ENCODE measurements at places on chromosomes 6 and 20.

GRCh38 chr6:7787137-7787608, 61.3 kb downstream of the BMP6 start:
- DNase-seq, result no peak

GRCh38 chr6:135575629-135576028, 78.1 kb upstream of the AHI1 start:
- DNase-seq, result no peak

DNA sequence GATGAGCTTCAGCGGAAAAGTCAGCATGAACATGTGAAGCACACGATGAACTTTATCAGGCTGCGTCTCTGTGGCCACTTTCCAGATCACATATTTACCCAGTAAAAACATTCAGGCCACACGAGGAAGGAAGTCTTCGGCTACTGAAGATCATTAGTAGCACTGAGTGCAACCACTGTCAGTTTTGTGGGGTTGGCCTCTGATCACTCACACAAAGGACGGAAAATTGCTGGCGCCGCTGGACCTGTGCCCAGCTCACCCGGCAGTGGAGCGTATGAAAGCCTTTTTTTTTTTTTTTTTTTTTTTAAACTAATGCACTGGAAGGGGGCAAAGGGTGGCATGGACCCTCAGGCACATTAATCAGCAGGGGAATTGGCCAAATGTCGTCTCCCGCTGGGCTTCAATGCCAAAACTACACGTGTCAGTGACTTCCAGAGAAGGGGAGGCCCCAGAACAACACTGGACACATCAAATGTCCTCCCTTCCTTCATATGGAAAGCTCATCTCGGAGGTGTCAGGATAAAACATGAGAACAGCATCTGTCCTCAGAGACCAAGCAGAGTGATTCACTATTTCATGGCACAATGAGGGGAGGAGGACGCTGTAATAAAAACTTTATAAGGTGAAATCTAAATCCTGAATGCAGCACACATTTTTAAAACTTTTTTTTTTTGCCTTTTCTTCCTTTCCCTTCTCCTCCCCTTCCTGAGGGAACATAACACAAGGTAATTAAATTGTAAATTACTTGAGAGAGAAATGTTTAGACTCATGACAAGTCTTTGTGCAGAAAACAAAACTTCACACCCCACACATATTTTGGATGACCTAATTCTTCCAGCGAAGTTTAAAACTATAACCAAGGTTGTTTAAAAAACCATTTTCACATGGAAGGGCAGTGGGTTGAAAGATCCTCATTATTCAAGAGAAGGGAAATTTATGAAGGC, 223.4 kb downstream of the FOXC1 start:
- DNase-seq, result no peak

- no peak for DNase-seq
These were observed 10.1 kb downstream of the PXMP4 start for GRCh38 chr20:33709905-33710541.

DNA sequence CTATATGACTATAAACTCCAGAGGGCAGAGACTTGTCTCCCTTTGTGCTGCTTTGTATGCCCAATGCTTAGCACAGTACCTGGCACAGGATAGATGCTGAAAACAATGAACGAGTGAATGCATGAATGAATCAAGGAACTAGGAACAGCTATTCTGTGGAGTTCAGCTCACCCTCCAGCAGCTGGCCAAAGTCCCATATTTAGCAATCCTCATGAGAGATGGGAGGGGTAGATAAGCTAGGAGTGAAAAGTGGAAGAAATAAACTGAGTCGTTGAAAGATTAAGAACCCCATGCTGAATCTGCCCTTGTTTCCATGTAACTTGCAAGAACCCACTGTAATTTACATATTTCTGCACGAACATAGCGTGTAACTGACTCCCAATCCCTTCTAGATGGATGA, 106.5 kb downstream of the MAFB start:
- no peak for DNase-seq

DNA sequence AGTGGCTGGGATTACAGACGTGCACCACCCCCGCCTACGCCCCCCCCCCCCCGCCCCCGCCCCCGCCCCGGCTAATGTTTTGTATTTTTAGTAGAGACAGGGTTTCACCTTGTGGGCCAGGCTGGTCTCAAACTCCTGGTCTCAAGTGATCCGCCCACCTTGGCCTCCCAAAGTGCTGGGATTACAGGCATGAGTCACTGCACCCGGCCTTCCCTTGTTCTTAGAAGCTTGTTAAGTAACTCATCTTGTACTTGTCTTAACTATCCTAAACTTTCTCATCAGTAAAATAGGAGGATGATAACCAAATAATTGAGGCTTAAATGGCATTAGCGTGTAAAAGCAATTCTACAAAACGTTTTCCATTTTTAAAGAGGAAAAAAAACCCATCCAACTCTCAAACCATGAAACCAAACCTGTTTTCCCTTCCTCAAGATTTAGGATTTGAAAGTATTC, 4.2 kb downstream of the CDYL start:
- DNase-seq, result no peak

DNA sequence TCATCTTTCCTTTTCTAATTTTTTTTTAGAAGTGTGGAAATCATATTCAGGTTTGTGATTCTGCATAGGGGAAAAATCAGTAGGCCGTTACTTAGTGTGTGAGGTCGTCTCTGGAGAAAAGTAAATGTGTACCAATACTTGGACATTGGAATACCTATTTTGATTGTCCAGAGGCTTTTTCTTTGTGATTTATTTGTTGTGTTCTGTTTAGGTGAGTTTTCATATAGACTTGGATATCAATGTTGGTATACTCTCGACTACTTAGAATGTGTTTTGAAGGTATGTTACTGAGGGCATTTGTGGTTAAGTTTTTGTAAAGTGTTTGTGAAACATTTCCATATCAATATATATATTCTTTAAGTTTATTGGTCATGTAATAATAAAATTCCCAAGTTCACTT, 2.3 kb downstream of the CD2AP start:
- DNase-seq, result no peak

DNA sequence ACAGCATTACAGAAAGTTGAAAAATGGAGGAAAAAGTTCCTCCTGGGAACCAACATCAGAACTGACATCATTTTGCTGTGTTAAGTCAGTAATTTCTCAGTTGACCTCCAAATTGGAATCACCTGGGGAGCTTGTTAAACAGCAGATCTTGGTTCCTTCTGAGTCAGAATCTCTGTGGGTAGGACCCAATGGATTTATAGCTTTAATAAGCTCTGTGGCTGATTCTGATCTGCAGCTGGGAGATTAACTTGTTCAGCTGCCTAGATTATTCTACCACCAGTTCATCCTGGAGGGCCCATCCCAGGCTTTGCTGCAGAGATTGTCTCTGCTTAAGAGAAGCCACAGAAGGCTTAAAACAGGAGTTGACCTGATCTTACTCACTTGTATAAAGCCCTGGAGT, 90.7 kb upstream of the POPDC3 start:
- DNase-seq, result no peak

- DNase-seq, result no peak
These were observed 414.3 kb downstream of the CDKAL1 start for GRCh38 chr6:20948556-20948955.

DNA sequence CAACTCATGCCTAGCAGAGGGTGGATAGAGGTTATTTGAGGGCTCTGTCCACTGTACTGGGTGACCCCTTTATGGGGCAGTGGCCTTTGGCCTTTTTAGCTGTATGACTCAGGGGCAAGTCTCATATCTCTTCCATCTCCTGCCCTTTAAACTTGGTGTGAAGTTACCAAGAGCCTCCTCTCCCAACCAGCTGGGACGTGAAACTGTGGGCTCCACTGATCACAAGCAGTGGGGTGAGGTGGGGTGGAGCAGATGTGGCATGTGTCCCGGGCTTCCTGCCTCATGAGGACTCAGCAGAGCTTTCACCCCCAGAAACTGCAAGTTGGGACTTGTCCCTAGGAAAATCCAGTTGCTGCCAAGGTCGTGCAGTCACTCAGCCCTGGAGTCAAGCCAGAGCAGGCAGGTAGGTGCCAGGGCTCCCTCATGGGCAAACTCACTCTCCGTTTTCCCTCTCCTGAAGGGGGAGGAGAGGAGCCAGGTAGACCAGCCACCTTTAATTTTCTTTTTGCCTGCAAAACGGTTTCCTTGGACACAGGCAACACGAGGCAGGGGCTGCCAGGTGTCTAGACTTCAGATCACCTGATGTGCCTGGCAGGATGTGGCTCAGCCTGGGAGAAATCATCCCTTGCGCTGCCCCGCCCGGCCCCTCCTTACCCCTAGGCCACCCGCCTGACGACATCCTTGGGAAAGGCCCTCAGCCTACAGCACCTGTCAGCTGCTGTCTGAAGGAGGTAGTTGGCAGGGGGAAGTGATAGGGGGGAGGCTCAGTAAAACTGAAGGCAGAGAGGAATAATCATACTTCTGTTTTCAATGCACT, 4.0 kb downstream of the CDKN1A start:
- peak; percentile 11 for DNase-seq

DNA sequence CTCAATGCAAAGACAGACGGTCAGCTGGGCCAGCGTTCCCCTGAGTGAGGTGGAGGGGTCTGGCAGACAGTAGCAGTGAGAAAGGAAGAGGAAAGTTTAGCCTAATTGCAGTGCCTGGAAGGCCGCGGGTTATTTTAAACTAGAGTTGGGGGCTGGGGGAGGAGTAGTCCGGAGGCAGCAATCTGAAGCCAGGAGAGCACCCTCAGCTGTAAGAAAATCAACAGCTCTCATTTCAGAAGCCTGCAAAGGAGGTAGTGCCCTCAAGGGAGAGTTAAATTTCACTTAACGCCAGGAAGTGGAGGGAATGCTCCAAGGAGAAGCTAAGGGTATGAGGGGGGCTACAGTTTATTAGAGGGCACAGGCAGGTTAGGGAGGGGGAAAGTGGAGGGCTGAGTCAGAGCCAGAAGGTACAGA, 26.9 kb downstream of the RING1 start:
- no peak for DNase-seq

GRCh38 chr6:168035661-168036545, 38.4 kb downstream of the KIF25 start:
- no peak for DNase-seq

DNA sequence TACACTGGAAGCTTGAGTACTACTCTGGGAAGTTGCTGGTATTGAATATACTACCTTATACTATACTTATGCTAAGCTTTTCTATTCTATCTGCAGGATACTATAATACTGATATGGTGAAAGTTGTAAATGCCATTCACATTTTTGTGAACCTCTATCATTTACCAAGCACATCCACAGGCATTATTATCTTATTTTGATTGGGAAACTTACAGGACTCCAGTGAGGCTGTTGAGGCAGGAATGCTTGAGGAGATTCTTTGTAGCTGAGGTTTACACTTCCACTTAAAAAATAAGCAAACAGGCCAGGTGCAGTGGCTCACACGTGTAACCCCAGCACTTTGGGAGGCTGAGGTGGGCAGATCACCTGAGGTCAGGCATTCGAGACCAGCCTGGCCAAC, 442.9 kb downstream of the QKI start:
- no peak for DNase-seq

DNA sequence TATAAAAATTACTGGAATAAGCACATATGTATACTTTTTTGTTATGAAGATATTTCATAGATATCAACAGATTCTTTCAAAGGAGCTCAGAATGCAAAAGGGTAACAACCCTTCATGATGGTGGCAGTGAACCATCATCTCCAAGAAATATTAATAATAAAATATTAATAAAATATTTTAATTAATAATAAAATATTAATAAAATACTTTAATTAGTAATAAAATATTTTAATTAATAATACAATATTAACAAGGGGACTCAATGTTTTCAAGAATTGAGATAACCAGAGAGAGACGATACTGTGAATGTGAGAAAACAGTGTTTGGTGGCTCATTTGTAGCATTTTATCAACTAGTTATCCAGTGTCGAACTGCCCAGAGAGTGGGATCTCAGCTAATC, 86.0 kb upstream of the NT5E start:
- no peak for DNase-seq

DNA sequence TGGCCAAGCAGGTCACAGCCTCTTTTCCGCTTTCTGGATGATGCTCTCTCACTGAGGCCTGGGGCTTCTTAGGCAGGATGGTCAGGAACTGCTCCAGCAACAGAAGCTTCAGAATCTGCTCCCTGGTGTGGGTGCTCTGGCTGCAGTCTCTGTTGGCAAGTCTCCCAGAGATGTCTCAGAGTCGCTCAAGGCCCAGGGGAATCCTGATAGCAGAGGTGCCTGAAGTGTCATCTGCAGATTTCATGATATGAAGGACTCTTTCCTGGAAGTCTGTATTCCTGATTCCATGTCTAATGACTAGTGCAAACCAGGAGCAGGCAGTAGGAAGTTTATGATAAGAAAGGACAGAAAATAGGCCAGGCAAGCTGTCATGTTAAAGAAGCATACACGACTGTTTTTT, 20.3 kb downstream of the ZSCAN31 start:
- DNase-seq, result no peak

- no peak for DNase-seq
These were observed 89.2 kb upstream of the BCLAF1 start for GRCh38 chr6:136378888-136379287.

GRCh38 chr20:41306061-41306727, 11.3 kb downstream of the ZHX3 start:
- DNase-seq, result no peak

DNA sequence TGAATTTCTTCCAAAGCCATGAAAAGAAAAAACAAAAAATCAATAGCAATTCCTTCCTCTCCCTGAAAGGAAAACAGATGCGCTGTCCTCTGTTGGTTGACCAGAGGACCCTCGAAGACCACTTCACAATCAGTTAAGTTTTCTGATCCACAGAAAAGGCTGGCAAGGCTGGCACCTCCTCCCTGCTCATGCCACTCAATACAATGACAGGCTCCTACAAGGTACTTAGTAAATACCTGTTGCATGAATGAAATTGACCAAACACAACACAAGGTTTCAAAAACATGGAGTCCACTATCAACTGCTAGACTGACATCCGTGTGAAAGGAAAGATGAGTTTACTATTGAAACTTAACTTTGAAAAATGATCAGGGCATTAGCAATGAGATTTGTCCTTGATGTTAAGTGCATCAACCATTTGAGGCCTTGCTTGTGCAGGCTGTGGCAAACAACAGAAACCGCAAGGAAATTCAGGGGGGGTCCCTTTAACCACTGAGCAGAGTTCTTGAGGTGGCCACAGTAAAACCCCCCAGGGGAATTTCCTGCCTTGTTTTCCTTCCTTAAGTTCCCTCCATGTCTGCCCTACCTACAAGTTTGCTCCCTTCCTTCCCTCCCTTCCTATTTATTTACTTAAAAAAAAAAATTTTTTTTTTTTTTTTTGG, 27.9 kb upstream of the RTF2 start:
- peak; percentile 13 for DNase-seq

- DNase-seq, result no peak
These were observed at the start of gene KIAA0408 for GRCh38 chr6:127459231-127459641. KIAA0408 (minus strand) TSS chr6:127459389; CDS start chr6:127453981, 5,408 bp downstream.

- DNase-seq, result no peak
These were observed 4.8 kb upstream of the IRF4 start for GRCh38 chr6:386688-387266.

DNA sequence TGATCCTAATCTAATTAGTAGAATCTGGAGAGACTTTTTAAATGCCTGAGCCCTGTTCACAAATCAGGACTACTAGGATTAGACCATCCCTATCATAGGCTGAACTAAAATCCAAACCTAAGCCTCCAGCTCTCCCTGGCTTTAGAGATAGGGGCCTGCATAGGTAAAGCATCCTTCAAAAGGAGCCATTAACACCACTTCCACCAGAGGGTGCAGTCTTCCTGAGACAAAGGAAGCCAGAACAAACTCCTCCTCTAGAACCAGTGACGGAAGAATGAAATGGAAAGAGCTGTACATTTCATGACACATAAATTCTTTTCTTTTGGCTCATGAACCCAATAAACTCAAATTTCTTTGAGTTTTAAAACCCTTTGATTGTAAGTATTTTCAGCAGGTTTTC, 291.2 kb upstream of the ADGRB3 start:
- no peak for DNase-seq

All from effector CD8-positive, alpha-beta T cell (primary cell).